Kidney glomerular epithelial cell (primary cell): ENCODE measurements at places on chromosomes 16 and 17.

GRCh38 chr16:14420721-14421488, 209.2 kb downstream of the PARN start:
- DNase-seq, result no peak

- DNase-seq, result no peak
Observed at GRCh38 chr17:74545843-74546230, at the start of gene CD300C. CD300C (minus strand) TSS chr17:74546115; CDS start chr17:74545782, 333 bp downstream.

DNA sequence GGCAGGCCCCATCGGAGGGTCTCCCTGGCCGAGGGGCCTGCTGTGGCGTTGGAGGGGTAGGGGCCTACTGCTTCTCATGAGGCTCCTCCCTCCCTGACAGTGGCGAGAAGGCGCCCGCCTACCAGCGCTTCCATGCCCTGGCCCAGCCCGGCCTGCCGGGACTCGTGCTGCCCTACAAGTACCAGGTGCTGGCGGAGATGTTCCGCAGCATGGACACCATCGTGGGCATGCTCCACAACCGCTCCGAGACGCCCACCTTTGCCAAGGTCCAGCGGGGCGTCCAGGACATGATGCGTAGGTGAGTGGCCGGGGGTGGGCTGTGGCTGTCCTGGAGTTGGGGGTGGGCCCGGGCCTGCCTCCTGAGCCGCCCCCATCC, 1.7 kb downstream of the CDT1 start:
- no peak for DNase-seq

DNA sequence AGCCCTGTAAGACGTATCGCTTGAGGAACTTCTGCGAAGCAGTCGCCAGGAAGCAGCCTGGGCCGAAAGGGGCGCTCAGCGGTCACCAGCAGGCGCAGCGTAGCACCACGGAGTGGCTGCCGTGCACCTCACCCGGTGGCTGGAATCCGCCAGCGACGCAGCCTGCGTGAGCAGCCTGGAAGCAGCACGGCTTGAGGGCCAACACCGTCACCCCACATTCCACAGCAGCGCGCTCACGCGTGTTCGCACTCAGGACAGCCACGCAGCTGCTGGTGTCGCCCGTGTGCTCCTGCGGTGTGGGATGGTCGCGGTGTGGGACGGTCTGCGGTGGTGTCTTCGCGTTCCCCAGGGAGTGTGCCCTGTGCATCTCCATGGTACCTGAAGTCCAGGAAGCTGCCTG, 9.6 kb downstream of the UBE2I start:
- DNase-seq, result no peak

DNA sequence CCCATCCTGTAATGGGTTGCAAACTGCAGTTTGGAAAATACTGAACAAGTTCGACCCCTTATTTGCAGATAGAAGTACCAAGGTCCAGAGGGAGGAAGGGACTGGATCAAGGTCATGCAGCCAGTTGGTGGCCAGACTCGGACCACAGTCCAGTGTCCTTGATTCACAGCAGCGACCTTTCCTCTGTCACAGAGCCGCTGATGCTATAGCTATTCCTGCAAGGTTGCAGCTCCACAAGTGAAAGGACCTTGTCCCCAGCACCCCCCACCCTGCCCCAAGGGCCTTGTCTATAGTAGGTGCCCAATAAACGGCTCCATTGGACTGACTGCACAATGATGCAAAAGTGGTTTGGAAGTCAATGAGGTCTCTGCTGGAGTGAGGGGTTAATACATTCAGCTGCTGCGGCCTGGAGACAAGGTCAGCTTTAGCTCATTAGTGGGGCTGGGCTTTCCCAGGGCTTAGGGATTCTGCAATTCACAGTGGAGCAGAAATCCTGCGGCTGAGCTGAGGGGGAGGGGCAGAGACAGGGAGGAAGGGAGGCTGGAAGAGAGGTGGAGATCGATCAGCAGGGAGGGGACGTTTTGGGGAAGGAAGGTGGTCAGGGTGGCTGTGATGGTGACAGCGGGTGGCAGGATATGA, 13.4 kb upstream of the CRHR1 start:
- DNase-seq, result no peak
